Ovary (tissue), 10 donors: ENCODE measurements at places on chromosomes 3 and 15. TPM values are rescaled to one million over a fixed set of nuclear protein-coding genes. Genes with fewer than 3 reads are reported as not detected.

DNA sequence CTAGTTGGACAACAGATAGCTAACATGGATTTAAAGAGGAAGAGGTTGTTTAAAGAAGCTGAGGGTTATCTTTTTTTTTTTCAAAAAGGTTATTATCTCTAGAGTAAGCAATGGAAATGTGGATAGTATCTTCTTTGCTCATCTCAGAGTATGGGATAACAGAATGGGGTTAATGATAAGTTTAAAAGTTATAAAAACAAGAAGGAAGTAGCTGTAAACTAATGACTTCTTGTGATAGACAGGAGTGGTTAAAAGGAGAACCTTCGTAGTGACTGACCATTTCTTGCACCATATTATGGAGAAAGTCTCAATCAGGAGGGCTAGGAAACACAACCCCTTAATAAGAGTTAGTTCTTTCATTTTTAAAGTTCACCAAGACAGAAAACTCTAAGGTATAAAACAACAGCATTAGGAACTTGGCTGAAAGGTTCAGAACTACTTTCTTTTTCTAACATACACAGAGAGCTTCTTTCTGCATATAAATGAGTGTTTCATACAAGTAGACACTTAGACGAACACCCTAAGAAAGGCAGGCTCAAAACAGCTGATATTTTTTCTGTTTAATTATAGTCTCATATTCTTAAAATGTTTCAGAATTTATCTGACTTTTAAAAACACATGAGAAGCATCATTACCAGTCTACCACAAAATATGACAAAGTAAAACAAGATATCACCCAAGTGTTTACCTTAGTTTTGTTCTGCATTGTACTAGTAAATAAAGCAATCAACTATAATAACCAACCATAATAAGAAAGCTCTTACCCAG is 140.0 kb downstream of the MEIS2 start:
- no peak for DNase-seq

DNA sequence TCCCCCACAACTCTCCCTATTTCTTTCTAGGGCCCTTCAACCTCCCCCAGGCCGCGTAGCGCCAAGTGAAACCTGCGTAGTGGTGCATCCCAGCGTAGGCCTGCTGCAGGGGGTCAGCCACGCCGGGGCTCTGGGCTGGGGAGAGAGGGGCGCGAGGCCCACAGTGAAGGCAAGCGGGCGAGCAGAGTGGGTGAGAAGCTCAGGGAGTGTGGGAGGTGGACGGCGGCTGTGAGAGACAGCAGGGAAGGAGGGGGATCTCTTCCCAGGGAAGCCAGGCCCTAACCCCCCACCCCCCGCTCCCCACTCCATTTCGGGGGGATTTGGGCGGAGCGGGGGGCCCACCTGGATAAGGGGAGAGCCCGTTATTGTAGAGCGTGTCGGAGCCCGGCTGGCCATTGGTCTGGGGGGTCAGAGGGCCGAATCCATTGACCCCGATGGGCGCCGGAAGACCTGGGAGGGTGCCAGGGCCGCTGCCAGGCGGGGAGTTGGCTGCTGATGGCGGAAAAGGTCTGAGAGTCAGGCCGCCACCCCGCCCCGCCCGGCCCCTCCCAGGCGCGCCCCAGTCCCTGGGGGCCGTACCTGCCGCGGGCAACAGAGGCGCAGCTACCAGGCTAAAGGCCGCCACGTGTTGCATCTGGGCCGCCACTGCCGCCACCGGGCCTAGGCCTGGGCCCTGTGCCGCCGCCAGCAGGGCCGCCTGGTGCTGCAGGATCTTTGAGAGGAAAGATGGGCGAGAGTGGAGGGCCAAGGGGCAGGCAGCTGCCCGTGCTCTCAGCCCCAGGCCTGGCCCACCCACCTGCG is 16.6 kb upstream of the PARP6 start:
- DNase-seq = no peak

GRCh38 chr3:126412841-126413692 is 18.4 kb downstream of the CFAP100 start:
- DNase-seq = no peak

The LRRIQ4 gene
- polyA plus RNA-seq = 0.05 TPM

The PLA2G4F gene
- not detected for polyA plus RNA-seq
